ENCODE measurements at places on chromosomes 2 and 18. TPM values are rescaled to one million over a fixed set of nuclear protein-coding genes. Genes with fewer than 3 reads are reported as not detected.

DNA sequence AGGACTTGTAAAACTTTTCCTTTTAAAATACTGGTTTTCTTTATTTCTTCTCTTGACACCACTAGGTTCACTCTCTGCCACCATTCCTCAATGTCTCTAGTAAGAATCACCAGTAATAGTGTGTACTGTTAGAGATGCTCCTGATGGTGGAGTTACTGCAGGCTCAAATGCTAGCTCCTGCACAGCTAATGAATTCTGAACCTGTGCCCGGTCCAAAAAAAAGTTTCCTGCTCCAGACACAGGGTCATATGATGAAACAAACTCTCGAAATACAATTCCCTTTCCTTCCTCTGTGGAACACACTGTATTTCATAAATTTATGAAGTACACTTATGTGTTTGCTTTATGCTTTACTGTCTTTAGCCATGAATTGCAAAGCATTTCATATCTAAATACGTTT lies 19.2 kb downstream of the PMS1 start:
- DNase-seq, result no peak

The GCG gene
- not detected for total RNA-seq

The NCOA1 gene
- total RNA-seq, result 77.2 TPM

DNA sequence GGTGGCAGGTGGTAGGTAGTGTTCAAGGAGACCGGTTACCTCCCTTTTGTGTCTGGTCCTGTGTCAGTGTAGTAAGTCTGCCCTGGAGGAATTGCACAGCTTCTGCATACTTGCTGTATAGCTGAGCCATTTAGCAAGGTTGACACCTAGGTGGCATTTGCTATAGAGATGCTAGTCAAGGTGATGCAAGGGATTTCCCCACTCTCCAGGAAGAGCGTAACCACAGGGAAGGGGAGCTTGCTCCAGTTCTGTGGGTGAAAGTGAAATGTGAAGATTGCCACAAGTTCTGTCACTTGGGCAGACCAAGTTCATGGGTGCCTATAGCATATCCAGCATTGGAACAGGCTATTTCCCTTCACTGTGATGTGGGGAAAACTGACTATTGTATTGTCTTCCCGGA lies 28.1 kb downstream of the NAT8 start:
- no peak for DNase-seq

GRCh38 chr2:129491308-129491707 lies 488.2 kb upstream of the RAB6C start:
- DNase-seq, result no peak

The NXPH2 gene
- total RNA-seq, result 1.9 TPM

The RAB6C gene
- not detected for total RNA-seq

DNA sequence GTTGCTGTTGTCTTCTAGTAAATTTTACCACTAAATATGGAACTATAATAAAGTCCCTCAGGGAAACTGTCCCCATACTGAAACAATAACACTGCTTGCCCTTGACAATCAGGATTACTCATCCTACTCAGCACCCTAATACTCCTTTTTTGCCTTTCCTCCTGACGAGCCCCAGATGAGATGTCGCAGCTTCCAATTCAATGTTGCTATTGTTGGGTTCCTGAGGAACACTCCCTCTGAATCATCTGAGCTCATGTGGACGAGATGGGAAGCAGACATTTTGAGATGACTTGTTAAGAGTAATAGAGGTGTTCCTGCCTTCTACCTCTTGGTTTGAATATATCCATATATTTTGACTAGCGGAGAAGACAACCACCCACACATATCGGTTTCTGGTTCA lies 187.8 kb upstream of the FAM98A start:
- no peak for DNase-seq
